Karpas-422 (cell line): ENCODE measurements at places on chromosomes 1 and 21. TPM values are rescaled to one million over a fixed set of nuclear protein-coding genes. Genes with fewer than 3 reads are reported as not detected.

DNA sequence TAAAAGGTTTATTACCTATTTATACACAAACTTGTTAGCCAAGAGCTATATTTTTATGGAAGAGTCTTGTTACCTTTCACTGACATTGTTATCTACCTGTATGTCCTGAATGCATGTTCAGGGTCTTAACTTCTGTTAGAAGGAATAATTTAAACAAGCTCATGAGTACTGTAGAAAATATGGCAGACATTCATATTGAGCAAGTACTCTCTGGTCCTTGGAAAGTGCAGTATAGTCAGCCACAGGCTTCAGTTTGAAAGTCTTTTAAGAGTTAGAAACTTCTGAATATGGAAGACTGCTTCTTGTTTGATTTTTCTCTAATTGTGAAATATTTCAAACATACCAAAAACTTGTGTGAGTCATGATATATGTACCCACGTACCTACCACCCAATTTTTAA lies 16.6 kb downstream of the DIP2A start:
- DNase-seq, result no peak

GRCh38 chr1:43824795-43825194 lies 108.8 kb upstream of the ARTN start:
- DNase-seq, result peak; percentile 50

The TMPRSS15 gene
- total RNA-seq, result 0.19 TPM in 1 of 2 replicates, not detected in the other

DNA sequence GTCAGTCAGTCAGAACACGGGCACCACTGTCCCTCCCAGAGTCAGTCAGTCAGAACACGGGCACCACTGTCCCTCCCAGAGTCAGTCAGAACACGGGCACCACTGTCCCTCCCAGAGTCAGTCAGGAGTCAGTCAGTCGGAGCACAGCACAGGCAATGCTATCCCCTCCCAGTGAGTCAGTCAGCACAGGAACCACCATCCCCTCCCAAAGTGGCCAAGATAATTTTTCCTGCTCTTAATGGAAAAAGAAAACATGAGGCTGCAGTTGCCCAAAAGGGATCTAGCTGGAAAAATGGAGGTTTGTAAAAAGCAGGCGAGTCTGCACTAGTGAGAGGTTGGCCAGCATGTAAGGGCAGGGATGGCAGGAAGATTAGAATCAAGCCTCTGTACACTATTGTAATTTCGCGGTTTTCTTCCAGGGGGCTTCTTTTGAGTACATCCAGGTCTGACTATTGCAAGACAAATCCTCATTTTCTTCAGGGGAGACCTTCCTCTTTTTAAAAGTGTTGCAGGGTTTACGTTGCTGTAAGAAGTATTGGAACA lies 213.8 kb downstream of the SIPA1L2 start:
- DNase-seq, result no peak

GRCh38 chr1:2053784-2054376 lies 3.7 kb downstream of the PRKCZ start:
- no peak for DNase-seq

- DNase-seq, result no peak
Observed at GRCh38 chr21:36155603-36156338, 853 bp upstream of the DOP1B start.

GRCh38 chr1:230431527-230431926 lies 5.4 kb upstream of the PGBD5 start:
- DNase-seq, result no peak

GRCh38 chr1:174841747-174842146 lies 158.0 kb upstream of the CACYBP start:
- DNase-seq, result no peak

The CD1D gene
- 7.1 and 7.2 TPM in 2 replicates for total RNA-seq

- DNase-seq, result peak; percentile 62
Observed at GRCh38 chr1:5992814-5993555, 760 bp upstream of the NPHP4 start.

- no peak for DNase-seq
Observed at GRCh38 chr21:31173881-31174555, 135.7 kb upstream of the KRTAP19-8 start.

GRCh38 chr1:237416924-237417655 lies 375.1 kb downstream of the RYR2 start:
- DNase-seq, result no peak

The CD2 gene
- not detected in 2 replicates for total RNA-seq

The MAP10 gene
- 8.2 and 8.7 TPM in 2 replicates for total RNA-seq

The SPRR3 gene
- not detected in 2 replicates for total RNA-seq

The SLC25A34 gene
- total RNA-seq, result 0.52 and 0.83 TPM in 2 replicates

DNA sequence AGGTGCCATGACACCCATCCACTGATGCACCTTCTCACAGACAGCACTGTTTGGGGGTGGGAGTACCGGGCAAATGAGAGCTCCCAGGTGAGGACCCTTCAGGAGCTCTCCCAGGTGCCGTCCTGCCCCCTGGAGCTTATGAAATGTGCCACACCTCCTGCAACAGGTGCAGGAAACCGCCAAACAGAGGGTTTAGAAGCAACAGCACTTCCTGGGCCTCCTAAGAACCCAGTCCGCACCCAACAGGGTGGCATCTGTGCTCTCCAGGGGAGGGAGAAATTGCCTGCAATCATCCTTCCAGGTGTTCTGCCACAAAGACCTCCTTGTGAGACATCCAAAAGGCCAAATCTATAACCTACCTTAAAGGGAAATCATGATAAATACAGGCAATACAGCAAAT lies 87.7 kb upstream of the ATP1B1 start:
- DNase-seq, result no peak

- no peak for DNase-seq
Observed at GRCh38 chr1:196910215-196910614, 22.4 kb downstream of the CFHR4 start.

DNA sequence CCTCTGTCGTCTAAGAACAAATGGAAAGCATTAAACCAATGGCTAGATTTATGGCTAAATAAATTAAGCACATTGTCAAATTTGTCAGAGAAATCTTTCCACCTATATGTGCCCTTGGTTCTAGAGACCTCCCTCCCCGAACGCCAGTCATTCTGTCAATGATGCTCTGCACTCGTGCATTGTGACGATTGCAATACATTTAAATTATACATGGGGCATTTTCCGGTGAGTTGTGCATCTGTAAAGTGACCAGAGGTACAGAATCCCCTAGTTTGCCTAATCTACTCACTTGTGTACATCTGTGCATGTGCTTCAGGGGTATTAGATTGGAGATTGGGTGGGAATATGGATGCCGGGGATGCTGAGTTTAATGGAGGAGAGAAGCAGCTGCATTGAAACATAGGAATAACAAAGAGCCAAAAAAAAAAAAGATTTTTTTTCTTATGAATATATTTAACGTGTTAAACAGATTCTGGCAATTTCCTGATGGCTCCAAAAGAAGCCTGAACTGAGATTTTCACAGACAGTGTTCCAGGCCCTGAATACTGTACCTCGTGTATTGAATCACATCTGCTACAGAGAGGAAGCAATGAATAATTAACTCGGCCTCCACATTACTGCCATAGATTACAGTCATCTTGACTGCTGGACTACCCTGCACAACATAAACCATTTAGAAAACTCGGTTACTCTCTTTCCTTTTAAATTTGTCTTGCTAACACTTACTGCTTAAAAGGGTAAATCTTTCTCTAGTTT lies 149.0 kb upstream of the C1orf87 start:
- no peak for DNase-seq

The CCDC30 gene
- total RNA-seq, result 2.1 and 2.9 TPM in 2 replicates

DNA sequence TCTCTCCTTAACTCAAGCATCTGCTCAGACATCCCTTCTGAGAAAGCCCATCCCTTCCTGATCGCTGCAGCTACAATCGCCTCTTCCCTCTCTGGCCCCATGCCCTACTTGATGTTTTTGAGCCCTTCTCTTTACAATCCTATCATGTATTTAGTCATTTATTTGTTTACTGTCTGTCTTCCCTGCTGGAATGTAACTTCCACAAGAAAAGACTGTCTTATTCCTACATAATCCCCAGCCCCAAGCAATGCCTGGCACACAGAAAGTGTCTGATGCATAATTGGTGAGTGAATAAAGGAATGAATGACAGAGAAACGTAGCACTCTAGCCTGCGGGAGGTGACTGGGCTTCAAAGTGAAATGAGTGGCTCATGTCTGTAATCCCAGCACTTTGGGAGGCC lies 25.4 kb downstream of the ECE1 start:
- DNase-seq, result no peak

GRCh38 chr1:97999320-97999719 lies 78.5 kb upstream of the DPYD start:
- no peak for DNase-seq

GRCh38 chr1:206000641-206001339 lies 2.4 kb downstream of the RAB7B start:
- no peak for DNase-seq

- DNase-seq, result no peak
Observed at GRCh38 chr1:1603671-1604373, 3.9 kb upstream of the FNDC10 start.

The KLHDC8A gene
- total RNA-seq, result not detected in 2 replicates

DNA sequence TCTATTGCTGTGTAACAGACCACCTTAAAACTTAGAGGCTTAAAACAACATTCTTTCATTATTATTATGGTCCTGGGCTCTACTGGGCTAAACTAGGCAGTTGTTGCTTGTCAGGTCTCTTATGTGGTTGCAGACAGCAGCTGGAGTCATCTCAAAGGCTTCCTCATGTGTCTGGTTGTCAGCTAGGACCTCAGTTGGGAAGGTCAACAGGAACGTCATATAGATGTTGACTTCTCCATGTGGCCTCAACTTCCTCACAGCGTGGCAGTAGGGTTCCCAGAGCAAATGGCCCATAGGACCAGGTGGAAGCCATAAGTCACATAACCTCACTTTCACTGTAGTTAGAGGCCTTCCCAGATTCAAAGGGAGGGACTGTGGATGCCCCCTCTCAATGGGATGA lies 15.4 kb upstream of the MEF2D start:
- DNase-seq, result no peak

DNA sequence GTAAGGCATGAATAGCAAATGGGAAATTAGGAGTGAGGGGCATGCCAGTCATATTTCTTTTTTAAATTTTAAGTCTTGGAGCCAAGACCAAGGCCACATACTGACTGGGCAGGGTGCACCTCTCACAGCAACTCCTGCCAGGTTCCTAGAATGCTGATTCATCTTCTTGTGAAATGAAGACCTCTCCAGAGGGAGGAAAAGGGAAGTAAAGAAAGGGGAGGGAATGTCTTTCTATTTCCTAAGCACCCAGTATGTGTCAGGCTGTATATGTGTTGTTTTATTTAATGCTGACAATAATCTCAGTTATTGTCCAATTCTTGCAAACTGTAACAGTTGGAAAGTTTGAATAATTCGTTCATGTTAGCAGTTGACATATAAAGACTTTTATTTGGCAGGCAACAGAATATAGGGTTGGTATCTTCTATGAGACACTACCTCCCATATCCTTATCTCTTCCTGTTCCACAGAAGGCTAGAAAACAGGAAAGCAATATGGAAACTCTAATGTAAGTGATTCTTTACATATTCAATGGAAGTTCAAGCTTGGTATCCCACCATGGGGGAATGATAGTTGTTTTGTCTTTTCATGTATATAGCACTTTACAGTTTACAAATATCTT lies 259.1 kb upstream of the USP24 start:
- DNase-seq, result peak; percentile 5

The DNAJC16 gene
- total RNA-seq, result 15.5 and 31.0 TPM in 2 replicates

GRCh38 chr1:187465441-187465840 lies 636.7 kb downstream of the PLA2G4A start:
- DNase-seq, result no peak

DNA sequence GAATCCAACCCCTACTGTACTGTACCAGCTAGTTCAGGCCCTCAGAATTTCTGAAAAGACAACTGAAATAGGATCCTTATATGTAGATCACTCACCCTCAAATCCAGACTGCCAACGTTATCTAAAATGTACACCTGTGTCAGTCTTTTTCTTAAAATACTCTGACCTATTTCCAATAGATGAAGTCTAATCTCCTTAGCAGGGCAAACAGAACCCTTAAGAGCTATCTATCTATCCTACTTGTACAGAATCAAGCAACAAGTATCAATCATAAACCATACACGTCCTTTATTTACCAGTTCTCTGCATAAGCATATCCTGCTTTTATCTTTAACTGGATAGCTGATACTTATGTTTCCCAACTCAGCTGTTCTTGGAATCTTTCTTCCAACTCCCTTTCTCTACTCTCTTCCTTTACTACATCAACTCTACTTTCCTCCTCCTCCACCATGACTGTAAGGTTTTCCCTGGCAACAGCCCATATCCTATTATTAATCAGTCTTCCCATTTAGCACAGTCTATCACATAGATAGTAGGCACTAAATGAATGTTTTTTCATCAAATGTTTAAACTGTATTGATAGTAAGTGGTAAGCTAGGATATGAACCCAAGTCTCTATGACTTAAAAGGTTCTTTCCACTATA lies 2.8 kb downstream of the LRIF1 start:
- no peak for DNase-seq

- no peak for DNase-seq
Observed at GRCh38 chr1:64568171-64568450, 98.2 kb downstream of the CACHD1 start.

DNA sequence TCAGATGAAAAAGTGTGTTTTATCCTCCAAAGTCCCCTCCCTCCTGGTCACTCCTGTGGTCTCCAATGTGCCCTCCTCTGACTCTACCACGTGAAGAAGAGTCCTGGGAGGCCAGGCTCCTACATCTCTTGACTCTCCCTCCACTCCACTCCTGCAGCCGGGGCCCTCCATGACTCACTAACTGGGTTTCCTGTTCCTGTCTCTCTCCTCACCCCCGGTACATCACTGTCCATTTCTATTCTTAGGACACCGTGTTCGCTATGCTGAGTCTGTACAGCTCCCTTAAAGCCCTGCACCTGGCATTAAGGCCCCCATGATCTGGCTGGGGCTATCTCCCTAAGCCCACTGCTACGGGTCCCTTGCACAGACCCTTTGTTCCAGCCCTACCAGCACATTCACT lies 93.4 kb downstream of the BCAR3 start:
- DNase-seq, result no peak

The ANKRD65 gene
- total RNA-seq, result not detected in 2 replicates

GRCh38 chr1:6646499-6647148 lies 22.0 kb downstream of the THAP3 start:
- DNase-seq, result peak; percentile 82

- no peak for DNase-seq
Observed at GRCh38 chr1:231035799-231036198, 4.3 kb downstream of the FAM89A start.

- DNase-seq, result peak; percentile 80
Observed at GRCh38 chr1:9589144-9589718, 520 bp downstream of the TMEM201 start.

GRCh38 chr1:114164840-114165543 lies 11.3 kb upstream of the SYT6 start:
- no peak for DNase-seq

- no peak for DNase-seq
Observed at GRCh38 chr21:17988102-17988437, 168.9 kb upstream of the C21orf91 start.

- no peak for DNase-seq
Observed at GRCh38 chr1:77407738-77408375, 126.0 kb downstream of the AK5 start.

The HTR6 gene
- not detected in 2 replicates for total RNA-seq

- DNase-seq, result no peak
Observed at GRCh38 chr21:35850029-35850428, 210.3 kb downstream of the SETD4 start.

DNA sequence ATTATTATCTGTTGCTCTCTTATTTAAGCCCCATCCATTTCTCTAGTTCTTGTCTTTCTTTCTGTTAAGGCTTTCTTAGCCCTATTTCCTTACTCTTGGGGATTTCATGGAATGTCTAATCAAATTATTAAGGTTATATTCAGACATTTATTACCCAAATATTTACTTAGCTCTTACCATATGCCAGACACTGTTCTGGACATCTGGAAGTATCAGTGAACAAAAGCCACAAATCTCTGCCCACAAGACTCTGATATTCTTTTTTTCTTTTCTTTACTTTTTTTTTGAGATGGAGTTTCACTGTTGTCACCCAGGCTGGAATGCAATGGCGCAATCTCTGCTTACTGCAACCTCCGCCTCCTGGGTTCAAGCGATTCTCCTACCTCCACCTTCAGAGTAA lies 74.3 kb upstream of the NBL1 start:
- no peak for DNase-seq

The FAM151A gene
- not detected in 2 replicates for total RNA-seq
